Activated B cell treated with CpG ODN at 0.5 μM for 24 hours (primary cell): ENCODE measurements at places on chromosomes 5 and 9. TPM values are rescaled to one million over a fixed set of nuclear protein-coding genes. Genes with fewer than 3 reads are reported as not detected.

- no peak for DNase-seq
Measured at GRCh38 chr5:98206566-98206965, 566.9 kb upstream of the RGMB start.

DNA sequence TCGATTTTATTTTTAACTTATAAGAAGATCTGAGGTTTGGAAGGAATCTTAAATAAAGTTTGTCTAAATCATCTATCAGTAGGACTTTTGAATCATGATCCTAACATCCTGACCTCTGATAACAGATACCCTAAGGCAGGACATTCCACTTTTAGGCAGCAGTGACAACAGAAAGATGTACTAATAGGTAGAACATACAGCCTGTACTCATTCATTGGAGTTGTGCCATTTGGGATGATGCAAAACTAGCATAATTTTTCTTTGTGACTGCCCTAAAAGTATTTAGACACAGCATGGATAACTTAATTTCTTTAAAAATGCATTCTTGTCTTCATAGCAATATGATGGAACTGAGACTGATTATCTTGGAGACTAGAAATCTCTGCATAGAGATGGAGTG, 39.7 kb downstream of the CDC42SE2 start:
- DNase-seq: no peak

DNA sequence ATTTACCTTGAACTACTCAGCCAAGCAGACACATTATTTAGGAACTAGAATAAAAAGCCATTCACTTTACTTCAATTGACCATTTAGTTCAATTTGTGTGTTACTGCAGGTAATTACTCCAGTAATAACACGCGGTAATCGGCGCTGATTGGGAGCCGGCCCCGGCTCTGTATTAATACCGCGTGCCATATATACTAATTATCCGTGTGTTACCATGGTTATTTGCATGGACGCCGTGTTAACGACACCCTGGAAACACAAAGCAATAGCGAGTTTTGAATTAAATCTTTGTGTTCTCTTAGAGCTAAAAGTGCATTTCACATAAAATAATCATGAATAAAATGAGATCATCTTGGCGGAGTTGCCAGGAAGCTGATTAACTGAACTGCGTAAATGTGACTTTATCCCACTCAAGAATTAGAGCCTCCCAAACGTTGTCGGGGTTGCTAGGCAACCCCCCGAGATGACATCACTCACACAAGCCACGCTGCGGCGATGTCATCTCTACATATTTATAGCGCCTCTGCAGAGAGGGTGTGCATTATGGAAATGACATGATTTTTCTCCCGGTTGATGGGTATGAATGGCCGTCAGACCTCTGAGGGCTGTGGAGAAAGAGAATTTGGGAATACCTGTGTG, 41.4 kb upstream of the RNU6ATAC start:
- no peak for DNase-seq

GRCh38 chr5:145668714-145669113, 166.4 kb downstream of the PRELID2 start:
- DNase-seq: no peak

GRCh38 chr5:6902597-6902996, 189.4 kb downstream of the TENT4A start:
- DNase-seq: no peak

DNA sequence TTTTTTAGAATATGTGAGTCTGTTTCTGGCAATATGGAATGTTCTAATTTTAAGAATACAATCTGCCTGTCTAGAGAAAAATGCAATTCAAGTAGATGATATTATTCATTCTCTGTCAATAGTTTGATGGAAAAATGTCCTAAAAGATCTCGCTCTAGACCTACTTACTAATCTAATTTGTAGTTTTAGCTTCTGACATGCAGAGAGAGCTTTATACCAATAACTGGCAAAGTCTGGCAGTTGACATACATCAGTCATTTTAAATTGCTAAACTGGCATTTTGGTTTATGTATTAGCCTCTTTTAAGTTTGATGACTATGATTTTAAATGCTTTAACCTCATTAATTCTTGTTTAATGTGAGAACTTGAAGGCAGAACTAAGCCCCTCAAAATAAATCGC, 355.0 kb upstream of the CDH10 start:
- DNase-seq: no peak

GRCh38 chr5:116785106-116785505, 210.5 kb upstream of the SEMA6A start:
- no peak for DNase-seq

DNA sequence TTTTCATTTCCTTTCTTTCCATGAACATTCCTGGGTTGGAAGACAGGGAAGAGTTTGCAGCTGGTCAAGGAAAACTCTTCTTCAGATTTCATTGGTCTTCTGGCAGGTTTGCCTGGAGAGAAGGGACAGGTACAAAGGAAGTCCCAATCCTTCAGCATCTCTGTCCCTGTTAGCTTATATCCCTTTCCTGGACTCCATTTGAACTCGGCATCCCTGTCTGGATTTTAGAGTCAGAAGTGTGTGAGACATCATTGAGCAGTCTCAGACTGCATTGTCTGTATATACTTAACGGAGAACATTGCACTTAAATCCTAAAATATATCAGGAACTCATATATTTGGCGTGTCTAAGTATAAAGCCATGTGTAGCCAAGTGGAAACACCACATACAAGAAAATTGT, 54.9 kb downstream of the ADGRV1 start:
- DNase-seq: no peak

DNA sequence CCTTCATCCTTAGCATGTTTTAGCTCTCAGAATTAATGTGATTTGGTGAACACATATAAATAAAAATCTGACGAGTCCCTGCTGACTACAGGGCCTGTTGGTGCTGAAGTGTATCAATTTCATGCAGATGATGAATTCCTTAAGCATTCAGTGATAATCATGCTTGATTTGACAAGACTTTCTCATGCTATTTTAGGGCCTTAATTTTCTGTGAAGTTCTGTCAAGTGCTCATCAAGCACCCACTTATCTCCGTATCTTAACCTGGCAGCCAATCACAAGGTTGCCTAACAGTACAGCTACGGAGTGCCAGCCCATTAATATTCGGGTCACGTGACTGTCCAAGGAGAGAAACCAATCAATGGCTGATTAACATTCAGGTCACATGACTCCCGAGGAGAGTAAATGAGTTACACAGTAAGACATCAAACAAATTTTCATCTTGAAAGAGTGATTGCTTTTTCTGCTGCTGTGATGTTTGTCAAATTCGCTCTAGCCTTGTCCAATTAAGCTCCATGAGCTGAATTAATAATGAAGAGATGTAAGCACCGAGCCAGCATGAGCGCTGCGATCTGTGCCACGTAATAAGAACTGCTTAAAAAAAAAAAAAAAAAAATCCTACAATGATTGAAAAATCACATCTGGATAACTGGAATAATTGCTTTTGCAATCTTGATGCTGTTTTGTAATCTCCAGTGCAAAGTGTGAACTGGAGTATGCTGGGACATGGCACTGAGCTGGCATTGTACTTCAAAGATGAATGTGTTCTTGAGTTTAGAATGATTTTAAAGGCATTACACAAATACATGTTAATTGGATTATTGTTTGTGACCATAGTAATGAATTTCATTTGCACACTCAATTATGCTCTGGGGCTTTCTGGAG, 104.3 kb upstream of the SPATA31D4 start:
- DNase-seq: no peak

GRCh38 chr5:68803881-68804319, 289.9 kb upstream of the SLC30A5 start:
- DNase-seq: no peak

GRCh38 chr9:120366644-120367019, 213.3 kb downstream of the CDK5RAP2 start:
- DNase-seq: no peak

- no peak for DNase-seq
Measured at GRCh38 chr9:87570000-87570908, 72.6 kb downstream of the DAPK1 start.

GRCh38 chr5:54388811-54389210, 66.7 kb upstream of the HSPB3 start:
- DNase-seq: no peak

- no peak for DNase-seq
Measured at GRCh38 chr9:121154782-121155181, 46.9 kb downstream of the RAB14 start.

DNA sequence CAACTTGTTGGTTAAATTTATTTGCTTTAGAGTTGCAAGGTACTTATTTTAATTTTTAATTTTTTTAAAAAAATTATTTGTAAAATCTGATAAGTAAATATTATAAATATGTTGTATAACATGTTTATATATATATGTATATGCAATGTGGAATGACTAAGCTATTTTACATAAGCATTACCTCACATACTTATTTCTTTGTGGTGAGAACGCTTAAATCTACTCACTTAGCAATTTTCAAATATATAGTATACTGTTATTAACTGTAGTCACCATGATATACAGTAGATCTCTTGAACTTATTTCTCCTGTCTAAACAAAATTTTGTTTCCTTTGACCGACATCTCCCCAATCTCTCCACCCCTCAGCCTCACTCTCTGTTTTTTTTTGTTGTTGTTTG, 147.8 kb downstream of the NNT start:
- no peak for DNase-seq

GRCh38 chr9:33167972-33168461, 881 bp upstream of the B4GALT1 start:
- no peak for DNase-seq

DNA sequence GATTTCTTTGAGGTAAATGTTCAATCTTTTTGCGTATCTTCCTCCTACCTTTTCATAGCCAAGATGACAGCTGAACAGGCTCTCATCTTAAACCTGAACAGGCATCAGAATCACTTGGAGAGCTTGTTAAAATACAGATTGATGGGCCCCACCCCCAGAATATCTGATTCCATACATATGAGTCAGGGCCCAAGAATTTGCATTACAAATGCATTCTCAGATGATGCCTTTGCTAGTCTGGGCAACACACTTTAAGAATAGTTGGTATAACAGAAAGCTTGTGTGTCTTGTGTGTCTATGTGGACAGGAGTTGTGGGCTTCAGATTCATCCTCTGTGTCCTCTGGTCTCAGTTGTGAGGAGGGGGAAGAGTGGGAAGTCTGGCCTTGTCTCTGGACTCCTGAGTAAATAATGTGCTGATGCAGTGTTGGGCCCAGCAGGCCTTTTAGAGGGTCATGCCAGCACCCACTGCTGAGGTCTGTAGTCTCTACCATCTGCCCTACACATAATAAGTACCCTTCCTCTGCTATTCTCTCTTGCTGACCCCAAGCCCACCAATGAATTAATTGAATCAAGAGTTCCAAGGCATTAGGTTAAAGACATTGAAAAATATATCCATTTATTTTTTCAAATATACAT, 43.1 kb downstream of the PTCD2 start:
- DNase-seq: no peak

GRCh38 chr5:132425975-132426524, 56.5 kb downstream of the SLC22A5 start:
- no peak for DNase-seq

DNA sequence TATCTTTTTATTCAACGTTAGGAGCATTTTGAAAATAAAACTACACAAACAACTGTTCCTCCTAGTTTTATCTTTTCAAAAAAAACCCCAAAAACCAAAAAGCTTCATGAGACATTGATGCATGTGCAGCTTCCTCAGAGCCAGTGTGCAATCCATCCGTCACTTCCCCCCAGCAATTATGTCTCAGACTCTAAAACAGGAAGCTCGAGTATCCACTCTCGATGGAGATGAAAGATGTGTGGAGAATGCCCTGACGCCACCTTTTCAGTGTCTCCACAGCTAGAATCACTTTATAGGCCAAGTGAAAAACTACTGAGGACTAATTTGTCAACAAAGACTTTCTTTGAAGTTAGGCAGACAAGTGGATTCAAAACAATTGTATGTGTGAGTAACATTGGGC, 408.9 kb upstream of the SMARCA2 start:
- no peak for DNase-seq

DNA sequence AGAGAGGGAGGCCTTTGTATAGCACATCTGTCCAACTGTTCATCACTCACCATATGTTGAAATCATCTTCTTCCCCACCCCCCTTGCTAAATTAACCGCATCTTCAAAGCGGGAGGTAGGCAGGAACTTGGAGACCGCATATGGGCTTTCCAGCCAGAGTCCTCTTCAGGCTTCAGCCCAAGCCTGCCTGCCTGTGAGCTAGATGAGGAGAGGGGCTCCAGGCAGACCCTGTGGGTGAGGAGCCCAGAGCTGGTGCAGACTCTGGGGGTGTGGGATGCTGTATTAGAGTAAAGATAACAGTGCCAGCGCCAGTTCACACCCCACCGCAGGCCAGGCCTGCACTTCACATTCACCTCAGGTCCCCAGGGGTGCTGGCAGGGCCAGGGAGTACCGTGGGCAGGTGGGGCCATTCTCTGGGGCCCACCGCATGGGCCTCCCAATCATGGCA, 16.2 kb downstream of the PRRC2B start:
- no peak for DNase-seq

GRCh38 chr9:129109537-129109903, 1.1 kb downstream of the CRAT start:
- DNase-seq: no peak

- no peak for DNase-seq
Measured at GRCh38 chr9:16245756-16246440, 624.6 kb downstream of the BNC2 start.

DNA sequence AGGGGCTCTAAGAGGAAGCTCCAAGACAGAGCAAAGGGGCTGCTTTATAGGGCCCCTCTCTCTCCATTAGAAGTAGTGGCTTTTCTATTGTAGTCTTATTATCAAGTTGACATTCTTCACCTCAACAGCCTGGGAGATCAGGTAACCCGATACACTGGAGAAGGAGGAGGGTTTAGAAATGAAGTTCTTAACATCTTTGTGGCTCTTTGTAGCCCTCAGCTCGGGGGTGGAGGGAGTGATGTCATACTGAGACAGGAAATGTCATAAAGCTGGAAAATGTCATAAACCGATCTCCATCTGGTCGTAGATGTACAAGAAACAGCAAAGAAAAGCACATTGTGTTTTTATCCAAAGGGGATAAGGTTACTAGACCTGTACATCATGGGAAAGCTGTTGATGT, 17.9 kb downstream of the PDZD2 start:
- DNase-seq: no peak

DNA sequence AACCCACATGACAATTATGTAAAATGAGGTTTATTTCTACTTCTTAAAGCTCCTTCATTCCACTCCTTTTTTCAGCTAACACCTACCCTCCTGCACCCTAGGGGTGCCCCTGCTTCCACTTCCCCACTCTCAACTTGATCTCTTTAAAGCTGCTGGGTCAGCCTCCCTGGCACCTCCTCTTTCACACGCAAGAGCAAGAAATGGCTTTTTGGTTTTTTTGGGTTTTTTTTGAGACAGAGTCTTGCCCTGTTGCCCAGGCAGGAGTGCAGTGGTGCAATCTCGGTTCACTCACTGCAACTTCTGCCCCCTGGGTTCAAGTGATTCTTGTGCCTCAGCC, 64.4 kb downstream of the SUSD1 start:
- no peak for DNase-seq

Gene PDGFRB
- 0.51 and 1.8 TPM in 2 replicates for total RNA-seq

Gene SLCO6A1
- not detected in 2 replicates for total RNA-seq

Gene PKD2L2
- total RNA-seq: not detected in 2 replicates

Gene TEK
- total RNA-seq: not detected in 2 replicates

Gene CCL28
- total RNA-seq: 10.7 and 11.6 TPM in 2 replicates

Gene GAS1
- total RNA-seq: not detected in 2 replicates

Gene PITX1
- not detected in 2 replicates for total RNA-seq
